T-helper 17 cell (primary cell): ENCODE measurements at places on chromosomes 5 and 9.

DNA sequence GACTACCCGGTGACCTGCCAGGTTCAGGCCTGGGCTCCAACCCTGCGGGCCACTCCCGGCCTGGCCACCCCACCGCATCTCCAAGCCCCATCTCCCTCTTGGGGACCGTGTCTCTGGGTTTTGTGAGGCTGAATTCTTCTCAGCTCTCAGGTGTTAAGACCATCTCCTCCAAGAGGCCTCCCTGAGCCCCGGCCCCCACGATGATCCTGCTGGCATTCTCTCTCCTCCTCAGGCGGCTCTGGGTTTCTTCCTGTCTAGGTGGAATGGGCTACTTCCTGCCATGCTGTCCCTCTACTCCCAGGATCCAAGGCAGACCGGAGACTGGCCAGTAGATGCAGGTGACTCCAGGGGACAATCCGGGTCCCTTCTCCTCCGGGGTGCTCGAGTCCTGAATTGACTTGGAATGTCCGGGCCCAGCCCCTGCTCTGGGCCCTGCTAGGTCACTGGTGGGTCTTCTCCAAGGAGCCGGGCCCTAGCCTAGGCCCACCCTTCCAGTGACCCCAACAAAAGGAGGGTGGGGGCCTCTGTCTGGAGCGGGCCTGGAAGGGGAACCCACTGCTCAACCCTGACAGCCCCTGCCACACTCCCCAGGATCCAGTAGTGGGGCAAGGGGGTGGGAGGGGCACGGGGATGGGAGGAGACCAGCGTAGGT lies 219.8 kb downstream of the C9orf50 start:
- no peak overlapping the region for H3K4me3 ChIP-seq
- H3K4me1 ChIP-seq = peaks cover 4% of the 10 kb centered on the region
- no peak overlapping the region for H3K27ac ChIP-seq
- DNase-seq = no peak
- H3K27me3 ChIP-seq = peaks cover under 1% of the 10 kb centered on the region

DNA sequence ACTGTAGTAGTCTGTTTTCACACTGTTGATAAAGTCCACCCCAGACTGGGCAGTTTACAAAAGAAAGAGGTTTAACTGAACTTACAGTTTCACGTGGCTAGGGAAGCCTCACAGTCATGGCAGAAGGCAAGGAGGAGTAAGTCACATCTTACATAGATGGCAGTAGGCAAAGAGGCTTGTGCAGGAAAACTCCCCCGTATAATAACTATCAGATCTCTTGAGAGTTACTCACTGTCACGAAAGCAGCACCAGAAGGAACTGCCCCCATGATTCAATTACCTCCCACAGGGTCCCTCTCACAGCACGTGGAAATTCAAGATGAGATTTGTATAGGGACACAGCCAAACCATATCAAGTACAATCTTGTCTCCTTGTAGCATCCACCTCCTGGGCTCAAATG lies 21.1 kb downstream of the PARP8 start:
- peaks cover 2% of the 10 kb centered on the region for H3K36me3 ChIP-seq
- H3K4me1 ChIP-seq = peaks cover 26% of the 10 kb centered on the region
- H3K27ac ChIP-seq = peak overlapping the region; percentile 1
- H3K27me3 ChIP-seq = no peaks in the 10 kb centered on the region
- no peak overlapping the region for H3K4me3 ChIP-seq
- DNase-seq = no peak

DNA sequence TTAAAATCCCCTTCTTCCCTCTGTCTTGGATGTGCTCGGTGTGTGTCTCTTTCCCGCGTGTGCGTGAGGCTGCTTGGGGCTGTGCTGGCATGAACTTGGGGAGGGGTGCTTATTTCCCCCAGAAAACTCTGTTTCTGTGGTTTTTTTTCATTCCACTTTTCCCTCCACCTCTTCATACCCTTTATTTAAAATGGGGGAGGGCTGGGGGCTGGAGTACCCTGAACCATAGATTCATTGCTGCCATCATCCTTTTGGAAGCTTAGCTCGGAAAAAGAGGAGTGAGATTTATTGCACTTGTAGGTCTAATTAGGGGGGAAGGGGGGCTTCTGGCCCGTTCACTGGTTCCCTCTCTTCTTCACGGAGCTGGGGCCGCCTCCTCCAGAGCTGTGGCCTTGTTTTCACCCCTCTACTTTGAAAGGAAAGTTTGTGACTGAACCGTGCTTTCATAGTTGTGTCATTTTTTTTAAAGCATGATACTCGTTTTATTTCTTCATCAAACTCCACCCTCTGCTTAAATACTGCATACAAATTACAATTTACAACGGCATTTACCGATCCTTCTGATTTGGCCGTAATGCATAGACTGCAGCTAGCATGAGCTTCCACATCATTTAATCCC lies 2.9 kb downstream of the NR2F1 start:
- peaks cover 6% of the 10 kb centered on the region for H3K4me1 ChIP-seq
- DNase-seq = no peak
- H3K27ac ChIP-seq = peak overlapping the region; percentile 29
- peaks cover 2% of the 10 kb centered on the region for H3K36me3 ChIP-seq
- peak overlapping the region; percentile 74 for H3K4me3 ChIP-seq
- H3K27me3 ChIP-seq = peaks cover 47% of the 10 kb centered on the region

GRCh38 chr5:14090290-14090689 lies 52.9 kb upstream of the TRIO start:
- no peak overlapping the region for H3K27ac ChIP-seq
- H3K4me3 ChIP-seq = no peak overlapping the region
- H3K27me3 ChIP-seq = peaks cover 17% of the 10 kb centered on the region
- DNase-seq = no peak
- H3K4me1 ChIP-seq = no peaks in the 10 kb centered on the region
- H3K36me3 ChIP-seq = no peaks in the 10 kb centered on the region

DNA sequence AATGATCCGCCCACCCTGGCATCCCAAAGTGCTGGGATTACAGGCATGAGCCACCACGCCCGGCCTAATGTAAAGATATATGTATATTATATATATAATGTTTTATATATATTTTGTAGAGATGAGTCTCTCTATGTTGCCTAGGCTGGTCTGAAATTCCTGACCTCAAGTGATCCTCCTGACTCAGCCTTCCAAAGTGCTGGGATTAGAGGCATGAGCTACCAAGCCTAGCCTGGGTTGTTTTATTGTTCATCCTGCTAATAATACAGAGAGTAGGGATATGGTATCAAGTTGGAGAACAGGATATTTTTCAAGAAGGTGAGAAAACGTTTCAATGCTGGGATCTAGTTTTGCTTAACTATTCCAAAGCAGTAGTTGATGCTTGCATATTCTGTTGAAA lies 2.9 kb downstream of the SEC24A start:
- DNase-seq = no peak
- H3K27ac ChIP-seq = no peak overlapping the region
- H3K4me1 ChIP-seq = peaks cover 28% of the 10 kb centered on the region
- no peak overlapping the region for H3K4me3 ChIP-seq
- no peaks in the 10 kb centered on the region for H3K27me3 ChIP-seq
- H3K36me3 ChIP-seq = peaks cover 3% of the 10 kb centered on the region

- H3K4me1 ChIP-seq = no peaks in the 10 kb centered on the region
- no peak overlapping the region for H3K4me3 ChIP-seq
- no peak for DNase-seq
- H3K27me3 ChIP-seq = peaks cover 34% of the 10 kb centered on the region
- H3K27ac ChIP-seq = no peak overlapping the region
Observed at GRCh38 chr5:78587775-78588291, 60.7 kb downstream of the LHFPL2 start.

GRCh38 chr9:5230554-5230953 lies 665 bp upstream of the INSL4 start:
- H3K4me1 ChIP-seq = peaks cover 3% of the 10 kb centered on the region
- H3K36me3 ChIP-seq = peaks cover 2% of the 10 kb centered on the region

GRCh38 chr9:76453785-76454184 lies 5.2 kb upstream of the GCNT1 start:
- H3K27ac ChIP-seq = no peak overlapping the region
- no peak overlapping the region for H3K4me3 ChIP-seq
- H3K36me3 ChIP-seq = no peaks in the 10 kb centered on the region
- no peaks in the 10 kb centered on the region for H3K27me3 ChIP-seq

- no peak overlapping the region for H3K4me3 ChIP-seq
- H3K27me3 ChIP-seq = no peaks in the 10 kb centered on the region
- H3K4me1 ChIP-seq = peaks cover 19% of the 10 kb centered on the region
- no peaks in the 10 kb centered on the region for H3K36me3 ChIP-seq
Observed at GRCh38 chr9:99027443-99027842, 77.5 kb upstream of the TGFBR1 start.

DNA sequence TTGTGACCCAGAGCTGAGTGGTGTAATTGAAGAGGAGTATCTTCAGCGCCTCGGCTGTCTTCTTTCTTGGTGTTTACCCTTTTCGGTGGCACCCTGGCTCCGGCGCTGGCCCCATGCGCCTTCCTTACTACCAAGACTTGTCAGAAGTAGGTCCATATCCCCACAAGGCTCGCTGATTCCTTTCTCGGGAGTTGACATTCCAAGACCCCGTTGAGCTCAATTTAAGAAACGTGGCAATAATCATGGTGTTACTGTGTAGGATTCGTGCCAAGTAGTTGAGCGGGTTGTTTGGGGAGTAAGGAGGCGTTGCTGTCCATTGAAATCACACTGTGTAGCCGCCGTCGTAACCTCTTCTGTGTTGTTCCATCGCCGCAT lies 795 bp downstream of the NDUFAF2 start:
- DNase-seq = no peak
- H3K4me3 ChIP-seq = no peak overlapping the region
- no peak overlapping the region for H3K27ac ChIP-seq
- H3K36me3 ChIP-seq = no peaks in the 10 kb centered on the region

DNA sequence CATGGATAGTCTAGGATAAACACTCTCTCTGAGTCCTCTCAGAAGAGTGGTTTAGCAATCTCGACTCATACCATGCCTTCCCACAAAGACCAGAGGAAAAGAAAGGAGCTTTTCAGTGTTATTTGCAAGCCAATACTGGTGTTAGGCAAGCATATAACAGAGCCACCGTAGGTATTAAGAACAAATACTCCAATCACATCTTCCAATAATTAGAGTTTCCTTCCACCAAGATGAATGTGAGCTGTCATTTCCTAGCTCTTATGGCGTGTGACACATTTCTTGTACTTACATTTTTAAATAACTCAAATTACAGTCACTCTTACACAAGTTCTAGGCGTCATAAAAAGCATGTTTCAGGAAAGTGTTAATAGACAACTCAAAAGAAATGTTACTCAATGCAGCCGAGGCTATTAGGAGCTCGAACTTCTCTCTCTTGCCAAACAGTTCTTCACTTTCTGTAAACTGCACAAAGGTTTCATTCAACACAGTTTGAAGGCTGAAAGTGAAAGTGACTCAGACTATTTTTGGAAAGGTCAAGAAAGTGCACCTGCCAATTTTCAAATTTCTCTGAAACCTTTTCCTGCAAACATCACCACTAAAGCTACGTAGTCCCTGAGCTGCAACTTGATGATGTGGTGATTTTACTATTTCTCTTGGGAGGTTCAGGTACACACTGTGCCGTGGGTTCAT lies 153.8 kb downstream of the AUH start:
- peak overlapping the region; percentile 75 for H3K4me3 ChIP-seq
- no peaks in the 10 kb centered on the region for H3K36me3 ChIP-seq
- H3K27ac ChIP-seq = peak overlapping the region; percentile 77
- no peak for DNase-seq
- H3K4me1 ChIP-seq = peaks cover 18% of the 10 kb centered on the region
- no peaks in the 10 kb centered on the region for H3K27me3 ChIP-seq

DNA sequence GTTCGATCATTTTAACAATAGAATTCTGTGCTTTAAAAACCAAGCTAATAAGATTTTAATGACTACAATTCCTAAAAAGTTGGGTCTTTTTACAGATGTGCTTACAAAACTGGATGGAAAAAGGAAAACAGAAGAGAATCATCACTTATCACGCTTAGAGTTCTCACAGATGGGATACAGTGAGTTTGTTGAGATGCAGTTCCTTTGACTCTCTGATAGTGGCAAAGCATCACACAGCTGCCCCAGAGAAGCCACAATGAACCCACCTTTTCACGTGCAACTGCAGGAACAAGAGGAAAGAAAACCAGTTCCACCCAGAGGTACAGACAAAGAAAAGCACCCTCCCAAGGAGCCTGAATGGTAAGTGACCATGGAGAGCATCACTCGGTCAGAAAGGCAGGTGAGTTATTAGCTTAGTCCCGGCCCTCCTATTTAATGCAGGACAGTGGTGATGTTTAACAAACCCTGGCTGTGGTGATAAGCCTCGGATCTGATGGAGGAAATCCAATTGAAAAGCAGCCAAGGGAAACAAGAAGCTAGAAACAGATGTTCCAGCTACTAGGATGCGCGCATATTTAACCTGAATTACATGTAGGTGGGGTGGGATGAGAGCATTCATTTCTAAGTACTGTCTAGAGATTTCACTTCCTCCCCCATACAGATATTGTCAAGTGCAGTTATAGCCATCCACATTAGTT lies 167.7 kb downstream of the TARS1 start:
- no peak for DNase-seq
- H3K36me3 ChIP-seq = peaks cover 2% of the 10 kb centered on the region
- no peaks in the 10 kb centered on the region for H3K4me1 ChIP-seq
- H3K27ac ChIP-seq = no peak overlapping the region
- H3K27me3 ChIP-seq = peaks cover 19% of the 10 kb centered on the region

- H3K4me1 ChIP-seq = peaks cover 5% of the 10 kb centered on the region
- no peaks in the 10 kb centered on the region for H3K36me3 ChIP-seq
Observed at GRCh38 chr9:33778700-33779351, 16.5 kb upstream of the PRSS3 start.
